ENCODE measurements at places on chromosomes 4 and X.

DNA sequence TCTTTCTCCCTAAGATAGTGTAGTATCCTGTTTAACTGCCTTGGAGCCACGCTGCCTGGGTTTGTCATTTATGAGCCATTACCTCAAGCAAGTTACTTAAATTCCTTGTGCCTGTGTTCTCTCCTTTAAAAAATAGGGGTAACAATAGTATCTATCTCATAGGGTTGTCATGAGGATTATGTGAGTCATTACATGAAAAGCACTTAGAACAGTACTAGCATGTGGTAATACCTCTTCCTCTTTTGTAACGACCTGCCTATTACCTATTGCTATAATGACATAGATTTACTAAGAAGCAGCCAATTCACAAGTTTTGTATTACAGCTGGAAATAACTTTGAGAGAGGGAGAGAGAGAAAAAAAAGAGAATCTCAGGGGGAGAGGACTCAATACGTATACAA is 834.7 kb downstream of the RAPGEF2 start:
- no peak for DNase-seq

GRCh38 chr4:157080605-157081004 is 4.7 kb downstream of the GLRB start:
- DNase-seq: no peak

- no peak for DNase-seq
Measured at GRCh38 chrX:131979116-131979515, 44.0 kb upstream of the STK26 start.

DNA sequence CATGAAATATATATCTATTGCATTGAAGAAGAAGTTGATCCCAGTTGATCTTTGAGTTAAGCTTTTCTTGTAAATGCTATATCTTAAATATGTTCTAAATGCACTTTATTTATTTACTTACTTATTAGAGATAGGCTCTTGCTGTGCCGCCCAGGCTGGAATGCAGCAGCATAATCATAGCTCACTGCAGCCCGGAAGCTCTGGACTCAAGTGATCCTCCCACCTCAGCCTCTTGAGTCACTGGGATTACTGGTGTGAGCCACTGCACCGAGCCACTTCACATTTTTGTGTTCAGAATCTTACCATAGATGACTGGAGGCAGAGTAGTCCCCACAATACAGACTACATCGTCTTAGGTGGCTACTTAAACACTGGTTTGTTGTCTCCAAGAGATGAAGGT is 324.3 kb upstream of the SLIT2 start:
- no peak for DNase-seq

DNA sequence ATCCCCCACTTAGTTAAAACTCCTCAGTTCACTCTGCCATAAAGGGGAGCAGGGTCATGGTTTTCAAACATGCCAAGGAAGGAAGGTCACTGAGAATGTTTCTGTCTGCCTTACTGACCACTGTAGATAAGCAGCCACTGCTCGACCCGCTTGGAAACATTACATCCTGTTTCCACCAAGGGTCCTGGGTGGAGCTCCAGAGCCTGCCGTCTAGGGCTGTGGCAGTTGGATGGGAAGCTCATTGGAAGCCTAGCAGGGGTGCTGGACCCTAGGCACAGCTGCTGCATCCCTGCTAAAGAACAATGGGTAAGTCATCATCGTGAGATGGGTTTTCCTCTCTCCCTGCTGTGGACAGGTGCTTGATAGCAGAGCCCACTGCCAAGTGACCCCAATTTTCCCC is 76.0 kb upstream of the SRD5A3 start:
- no peak for DNase-seq

DNA sequence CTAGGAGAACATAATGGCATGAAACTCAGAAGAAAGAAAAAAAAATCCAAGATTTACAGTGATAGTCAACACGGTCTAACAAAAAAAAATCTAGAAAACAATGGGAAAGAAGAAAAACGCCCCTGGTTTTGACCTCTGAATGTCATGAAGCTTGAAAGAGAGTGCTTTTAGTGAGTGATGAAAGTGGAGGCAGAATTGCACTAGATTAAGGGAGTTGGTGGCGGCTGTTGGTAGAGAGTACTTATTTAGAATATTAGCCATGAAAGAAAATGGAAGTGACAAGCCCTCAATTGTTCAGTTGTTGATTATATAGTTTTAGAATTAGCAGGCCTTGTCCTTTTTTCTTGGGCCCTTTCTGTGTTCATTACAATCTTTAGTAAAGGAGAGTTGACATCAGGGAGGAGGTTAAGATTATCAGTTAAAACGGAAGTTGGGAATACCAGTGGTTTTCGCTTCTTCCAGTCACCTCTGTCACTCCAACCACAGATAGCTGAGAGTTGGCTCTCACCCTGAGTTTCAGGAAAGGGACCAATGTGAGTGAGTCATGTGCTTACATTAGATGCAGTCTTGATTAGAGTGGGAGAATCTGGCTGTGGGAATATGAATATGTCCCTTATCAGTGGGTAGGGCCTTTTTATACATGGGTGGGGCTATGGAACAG is 29.7 kb downstream of the EREG start:
- DNase-seq: no peak

DNA sequence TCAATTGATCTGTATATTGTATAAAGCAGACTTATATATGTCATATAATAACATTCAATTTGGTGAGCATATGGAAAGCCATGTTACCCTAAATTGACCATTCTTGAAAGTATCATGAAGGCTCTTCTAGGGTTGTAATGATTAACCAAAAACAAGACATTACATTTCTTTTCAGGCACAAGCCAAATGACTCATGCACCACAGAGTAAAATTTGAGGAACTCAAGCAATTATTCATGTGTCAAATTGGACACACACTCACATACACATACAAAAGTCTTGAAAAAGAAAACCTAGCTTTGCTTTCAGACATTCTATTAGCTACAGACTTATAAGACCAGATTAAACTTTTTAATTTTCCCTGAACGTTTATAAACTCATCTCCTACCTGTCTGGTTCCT is 146.5 kb upstream of the PCDH18 start:
- no peak for DNase-seq
